ENCODE measurements at places on chromosomes 12 and 14.

GRCh38 chr14:24888532-24888931 lies 161.4 kb downstream of the STXBP6 start:
- no peak for DNase-seq

GRCh38 chr14:90849787-90850444 lies 33.7 kb upstream of the TTC7B start:
- no peak for DNase-seq

- no peak for DNase-seq
Measured at GRCh38 chr14:72518809-72519377, 375.0 kb downstream of the DPF3 start.

- peak; percentile 75 for DNase-seq
Measured at GRCh38 chr12:92136965-92137721, 8.5 kb downstream of the BTG1 start.

DNA sequence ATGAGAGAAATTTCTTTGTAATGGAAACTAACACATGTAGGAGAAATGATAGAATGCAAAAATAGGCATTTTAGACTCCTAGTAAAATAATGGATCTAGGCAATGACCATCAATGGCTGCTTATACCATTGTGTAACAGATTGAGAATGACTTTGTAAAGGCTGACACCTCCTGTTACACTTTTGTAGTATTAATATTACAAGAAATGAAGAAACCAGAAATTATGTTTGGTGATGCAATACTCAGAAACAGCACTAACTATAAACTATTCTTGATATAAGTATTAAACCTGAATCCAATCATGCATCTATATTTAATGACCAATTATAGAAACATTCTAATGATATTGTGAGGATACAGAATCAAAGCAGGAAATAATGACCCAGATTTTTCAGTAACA lies 108.5 kb upstream of the CNTN1 start:
- no peak for DNase-seq

- DNase-seq = no peak
Measured at GRCh38 chr12:19620222-19620621, 180.9 kb downstream of the AEBP2 start.

GRCh38 chr12:27112871-27113270 lies 30.5 kb upstream of the C12orf71 start:
- no peak for DNase-seq

GRCh38 chr14:93207468-93208308 lies 632 bp downstream of the UBR7 start:
- DNase-seq = peak; percentile 19

- DNase-seq = no peak
Measured at GRCh38 chr12:89932954-89933353, 224.3 kb upstream of the ATP2B1 start.

DNA sequence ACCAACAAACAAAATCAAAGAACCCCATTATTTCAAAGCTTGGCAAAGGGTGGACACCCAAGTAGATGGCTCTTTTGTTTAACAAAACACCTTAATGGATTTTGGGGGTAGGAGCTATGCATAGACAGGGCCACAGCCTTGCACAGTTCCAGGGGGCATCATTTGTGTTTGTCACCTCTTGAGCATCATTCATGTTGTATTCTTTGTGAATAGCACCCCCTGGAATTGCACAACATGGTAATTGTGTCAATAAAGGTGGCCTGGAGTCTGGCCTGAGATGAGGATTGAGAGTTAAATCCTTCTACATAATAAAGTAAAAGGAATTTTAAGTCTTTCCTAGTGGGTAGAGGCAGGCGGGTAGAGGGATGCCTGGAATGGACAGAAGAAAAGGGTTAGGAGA lies 3.3 kb upstream of the FRS2 start:
- DNase-seq = no peak

DNA sequence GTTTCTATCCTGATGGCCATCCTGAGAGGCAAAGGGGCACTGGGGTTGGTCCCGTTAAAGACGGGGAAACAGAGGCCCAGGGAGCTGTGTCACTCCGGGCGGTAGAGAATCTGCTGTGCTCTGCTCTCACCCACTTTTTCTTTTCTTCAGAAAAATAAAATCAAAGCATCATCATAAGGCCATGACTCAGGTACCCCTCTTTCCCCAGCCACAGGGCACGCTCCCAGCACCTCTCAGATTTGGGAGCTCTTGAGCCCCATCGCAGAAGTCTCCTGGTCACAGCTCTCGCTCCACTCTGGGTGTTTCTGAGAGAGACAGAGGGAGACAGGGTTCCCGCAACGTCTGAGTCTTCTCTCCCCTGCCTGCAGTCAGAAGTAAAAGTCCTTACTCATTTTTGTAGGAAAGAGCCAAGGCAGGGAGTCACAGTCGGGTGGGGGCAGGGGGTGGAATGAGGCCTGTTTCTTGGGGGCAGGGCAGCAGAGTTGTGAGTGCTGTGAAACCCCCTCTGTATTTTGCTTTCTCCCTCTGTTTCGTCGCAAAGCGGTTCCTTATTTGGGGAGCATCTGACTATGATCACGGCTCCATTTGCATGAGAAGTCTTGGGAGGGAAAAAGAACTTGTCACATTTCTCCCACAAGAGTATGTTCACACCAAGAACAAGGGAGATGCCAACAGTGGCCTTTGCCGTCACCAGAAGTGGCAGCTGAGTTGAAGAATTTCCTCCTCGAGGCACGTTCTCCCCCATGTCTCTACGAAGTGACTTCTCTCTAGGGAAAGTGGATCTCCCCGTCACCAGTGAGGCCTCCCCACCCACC lies 139.0 kb downstream of the BCL11B start:
- no peak for DNase-seq

- DNase-seq = no peak
Measured at GRCh38 chr12:110661337-110661972, 27.5 kb downstream of the HVCN1 start.

DNA sequence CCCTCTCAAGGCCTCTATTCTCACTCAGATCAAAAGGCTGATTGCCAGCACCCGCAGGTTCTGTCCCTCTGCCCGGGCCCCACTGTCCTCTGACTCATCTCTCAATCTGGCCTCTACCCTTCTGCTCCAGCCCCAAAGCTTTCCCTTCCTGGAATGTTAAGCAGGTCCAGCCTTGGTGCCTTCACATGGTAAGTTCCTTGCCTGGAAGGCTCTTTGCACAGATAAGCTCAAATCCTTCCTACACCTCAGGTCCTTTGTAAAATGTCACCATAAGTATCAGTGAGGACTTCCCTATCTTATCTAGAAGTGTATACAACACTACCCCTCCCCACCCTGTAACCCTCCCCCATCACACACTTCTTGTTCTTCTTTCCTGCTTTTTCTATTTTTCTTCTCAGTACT lies 22.2 kb downstream of the LPCAT3 start:
- DNase-seq = no peak

DNA sequence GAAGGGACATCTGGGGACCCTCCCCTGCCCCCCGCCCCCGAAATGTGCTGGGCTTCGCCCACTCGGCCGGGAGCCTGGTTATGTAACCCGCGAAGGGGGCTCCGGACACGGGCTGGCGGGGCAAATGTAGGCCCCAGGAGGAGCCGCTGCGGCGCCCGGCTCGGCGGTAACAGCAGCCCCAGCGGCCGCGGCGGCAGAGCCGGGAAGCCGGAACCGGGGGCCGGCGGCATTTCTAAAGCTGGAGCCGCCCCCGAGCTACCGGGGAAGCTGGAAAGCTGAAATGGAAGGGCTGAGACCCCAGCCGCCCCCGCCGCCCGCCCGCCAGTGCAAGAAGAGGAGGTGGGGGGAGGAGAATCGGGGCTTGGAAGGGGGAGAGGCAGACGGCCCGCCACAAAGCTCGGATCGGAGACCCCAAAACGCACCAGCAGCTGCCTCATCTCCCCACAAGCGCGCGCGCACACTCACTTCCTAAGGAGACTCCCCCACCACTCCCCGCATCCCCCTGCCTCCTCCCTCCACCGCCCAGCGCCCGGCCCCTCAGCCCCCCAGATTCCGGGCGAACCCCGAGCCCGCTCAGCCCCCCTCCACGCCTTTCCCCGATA lies 1.5 kb downstream of the KDM2B start:
- DNase-seq = no peak

GRCh38 chr14:105413544-105413886 lies 6.1 kb upstream of the MTA1 start:
- DNase-seq = no peak

DNA sequence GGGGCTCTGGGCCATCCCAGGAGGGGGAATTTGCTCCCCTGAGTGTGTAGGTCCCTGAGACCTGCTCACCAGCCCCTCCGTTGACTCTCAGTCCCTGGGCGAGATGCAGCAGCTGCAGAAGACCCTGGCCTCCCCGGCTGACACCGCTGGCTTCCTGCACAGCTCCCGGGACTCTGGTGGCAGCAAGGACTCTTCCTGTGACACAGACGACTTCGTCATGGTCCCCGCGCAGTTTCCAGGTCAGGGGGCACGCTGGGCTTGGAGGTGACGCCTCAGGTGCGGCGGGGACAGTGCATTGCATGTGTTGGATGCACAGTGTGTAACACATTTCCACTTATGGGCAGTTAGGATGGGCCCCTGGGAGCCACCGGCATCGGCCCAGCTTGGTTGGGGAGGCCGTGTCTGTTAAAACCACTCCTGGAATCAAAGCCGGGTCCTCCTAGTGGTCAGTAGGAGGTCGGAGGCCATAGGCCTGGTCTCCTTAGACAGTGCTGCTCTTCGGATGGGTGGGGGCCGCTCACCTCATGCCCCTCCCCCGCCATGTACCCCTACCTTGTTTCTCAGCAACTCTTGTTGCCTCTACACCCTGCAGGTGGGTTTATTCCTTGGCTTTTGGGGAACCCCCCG lies 17.1 kb upstream of the PUS1 start:
- DNase-seq = no peak

DNA sequence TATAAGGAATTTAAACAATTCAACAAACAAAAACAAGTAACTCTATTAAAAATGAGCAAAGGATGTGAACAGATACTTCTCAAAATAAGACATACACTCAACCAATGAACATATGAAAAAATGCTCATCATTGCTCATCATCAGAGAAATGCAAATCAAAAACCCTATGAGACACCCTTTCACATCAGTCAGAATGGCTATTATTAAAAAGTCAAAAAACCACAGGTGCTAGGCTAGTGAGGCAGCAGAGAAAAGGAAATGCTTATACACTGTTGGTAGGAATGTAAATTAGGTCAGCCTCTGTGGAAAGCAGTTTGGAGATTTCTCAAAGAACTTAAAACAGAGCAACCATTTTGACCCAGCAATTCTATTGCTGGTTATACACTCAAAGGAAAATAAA lies 52.0 kb downstream of the NAV3 start:
- no peak for DNase-seq

GRCh38 chr14:53766601-53767000 lies 190.0 kb downstream of the BMP4 start:
- no peak for DNase-seq

GRCh38 chr12:100158535-100158934 lies 15.9 kb upstream of the BLTP3B start:
- no peak for DNase-seq

- no peak for DNase-seq
Measured at GRCh38 chr12:53057816-53058500, 8.1 kb downstream of the TNS2 start.

- DNase-seq = no peak
Measured at GRCh38 chr12:5227708-5228373, 184.2 kb downstream of the KCNA5 start.

- DNase-seq = peak; percentile 16
Measured at GRCh38 chr12:11969437-11970154, 101.1 kb upstream of the BCL2L14 start.

- no peak for DNase-seq
Measured at GRCh38 chr12:93197067-93197593, 180.6 kb upstream of the NUDT4 start.

DNA sequence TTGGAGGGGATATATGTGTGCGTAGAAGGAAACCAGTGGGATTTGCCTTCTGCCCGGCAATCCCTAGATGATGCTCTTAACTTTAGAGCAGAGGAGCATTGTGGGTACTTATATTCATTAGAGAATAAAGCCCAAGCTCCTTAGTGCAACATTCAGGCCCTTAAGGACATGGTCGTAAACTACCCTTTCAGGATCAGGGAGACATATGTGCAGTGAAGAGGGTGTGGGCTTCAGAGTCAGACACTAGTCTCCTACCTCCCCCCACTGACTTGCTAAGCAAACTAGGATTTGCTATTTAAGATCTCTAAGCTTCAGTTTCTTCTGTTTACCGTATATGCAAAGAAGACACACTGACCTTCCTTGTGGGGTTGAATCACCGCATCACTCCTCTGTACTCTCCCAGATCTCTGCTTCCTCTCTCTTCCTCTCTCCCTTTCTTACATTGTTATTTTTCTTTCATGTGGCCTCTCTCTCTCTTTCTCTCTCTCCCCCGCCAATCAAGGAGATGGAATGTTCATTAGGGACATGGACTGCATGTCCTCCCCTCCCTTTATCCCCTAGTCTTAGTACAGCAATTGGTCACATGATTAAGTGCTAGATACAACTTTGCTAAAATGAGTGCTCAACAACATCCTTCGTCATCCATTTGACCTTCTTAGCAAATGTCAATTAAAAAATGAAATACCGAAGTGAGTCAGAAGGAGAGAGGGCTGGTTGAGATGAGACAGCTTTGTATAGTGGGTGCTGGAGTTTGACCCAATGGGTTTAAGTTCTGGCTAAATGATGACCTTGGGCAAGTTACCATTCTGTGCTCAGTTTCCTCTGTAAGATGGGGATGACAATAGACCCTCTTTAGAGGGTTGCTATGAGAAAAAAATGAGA lies 91.7 kb downstream of the TMX1 start:
- DNase-seq = no peak

DNA sequence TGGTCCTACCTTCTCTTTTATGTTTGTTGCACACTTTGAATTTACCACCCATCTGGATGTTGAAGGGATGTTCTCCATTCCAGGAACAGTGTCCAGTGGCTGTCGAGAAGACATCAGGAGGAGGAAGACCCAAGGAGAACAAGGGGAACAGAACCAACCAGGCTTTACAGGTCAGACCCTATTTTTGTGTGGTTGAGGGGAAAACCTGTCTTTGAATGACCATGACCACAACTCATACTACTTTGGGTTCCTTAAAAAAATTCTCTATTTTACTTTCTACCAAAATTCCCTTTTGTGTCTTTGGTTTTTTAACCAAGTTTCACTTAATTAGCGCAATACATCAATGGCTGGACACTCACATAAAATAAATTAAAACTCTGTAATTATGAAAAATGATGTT lies 78.7 kb downstream of the PLXNC1 start:
- DNase-seq = no peak

- no peak for DNase-seq
Measured at GRCh38 chr14:80615831-80616230, 325.7 kb downstream of the CEP128 start.

GRCh38 chr14:83425706-83426105 lies 1892.1 kb upstream of the SEL1L start:
- DNase-seq = no peak

GRCh38 chr12:5348491-5348890 lies 83.4 kb upstream of the NTF3 start:
- no peak for DNase-seq

- no peak for DNase-seq
Measured at GRCh38 chr14:50892255-50892654, 20.4 kb downstream of the ABHD12B start.

- no peak for DNase-seq
Measured at GRCh38 chr12:56898938-56899337, 35.3 kb downstream of the SDR9C7 start.
